ENCODE measurements at places on chromosomes 6 and 20.

DNA sequence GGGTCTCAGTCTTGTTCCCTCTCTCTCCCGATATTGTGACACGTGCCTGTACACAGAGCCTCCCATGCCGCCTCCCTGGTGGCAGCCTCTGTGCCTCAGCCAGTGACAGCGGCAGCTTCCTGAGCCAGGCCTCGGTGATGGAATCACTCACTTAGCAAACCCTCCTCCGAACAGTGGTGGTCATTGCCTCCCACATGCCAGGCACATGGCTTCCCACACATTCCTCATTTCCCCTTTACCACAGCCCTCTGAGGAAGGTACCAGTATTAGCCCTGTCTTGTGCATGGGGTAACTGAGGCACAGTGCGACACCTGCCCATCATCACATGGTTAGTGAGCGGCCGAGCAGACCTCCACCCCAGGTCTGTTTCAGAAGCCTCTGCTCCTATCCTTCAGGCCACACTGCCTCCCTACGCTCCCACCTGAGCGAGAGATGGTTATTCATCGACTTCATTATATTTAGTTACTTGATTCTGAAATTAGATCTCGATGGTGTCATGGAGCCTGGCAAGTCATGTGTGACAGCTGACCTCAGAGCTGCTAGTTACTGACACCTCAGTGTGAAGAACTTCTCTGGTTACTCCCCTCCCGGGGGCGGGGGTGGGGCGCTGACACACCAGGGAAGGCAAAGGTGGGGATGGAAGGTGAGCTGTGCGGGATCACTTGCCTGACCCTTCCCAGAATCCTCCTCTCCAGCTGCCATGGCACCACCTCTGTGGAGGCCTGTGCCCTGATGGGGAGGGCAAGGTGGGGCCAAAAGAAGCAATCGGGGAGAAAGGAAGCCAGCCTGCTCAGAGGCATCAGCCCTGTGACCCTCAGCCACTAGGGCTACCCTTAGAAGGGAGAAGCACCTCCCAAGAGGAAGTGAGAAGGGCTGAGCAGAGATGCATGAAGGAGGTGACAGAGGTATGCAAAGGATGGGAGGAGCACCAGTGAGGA lies 17.9 kb downstream of the MDGA1 start:
- no peak for DNase-seq

- no peak for DNase-seq
Observed at GRCh38 chr20:32560989-32561830, 23.9 kb downstream of the NOL4L start.

DNA sequence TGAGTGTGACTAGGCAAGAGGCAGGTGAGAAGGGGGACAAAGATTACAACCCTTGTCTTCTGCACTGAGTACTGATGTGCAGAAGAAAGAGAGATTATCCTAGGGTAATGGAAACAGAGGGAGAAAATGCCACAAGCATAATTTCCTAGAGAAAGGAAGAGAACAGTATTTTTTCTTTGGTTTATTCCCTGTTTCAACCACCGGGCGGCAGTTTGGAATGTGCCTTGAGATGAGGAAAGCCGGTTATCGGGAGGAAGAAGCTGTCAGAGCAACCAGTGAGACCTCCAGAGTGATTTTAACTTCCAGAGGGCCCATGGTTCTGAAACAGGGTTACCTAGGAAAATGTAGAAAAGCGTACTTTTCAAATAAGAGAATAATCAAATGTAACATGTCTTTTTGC lies 121.4 kb downstream of the REV3L start:
- DNase-seq: peak; percentile 21

GRCh38 chr20:12173347-12174012 lies 255.8 kb downstream of the BTBD3 start:
- DNase-seq: no peak

DNA sequence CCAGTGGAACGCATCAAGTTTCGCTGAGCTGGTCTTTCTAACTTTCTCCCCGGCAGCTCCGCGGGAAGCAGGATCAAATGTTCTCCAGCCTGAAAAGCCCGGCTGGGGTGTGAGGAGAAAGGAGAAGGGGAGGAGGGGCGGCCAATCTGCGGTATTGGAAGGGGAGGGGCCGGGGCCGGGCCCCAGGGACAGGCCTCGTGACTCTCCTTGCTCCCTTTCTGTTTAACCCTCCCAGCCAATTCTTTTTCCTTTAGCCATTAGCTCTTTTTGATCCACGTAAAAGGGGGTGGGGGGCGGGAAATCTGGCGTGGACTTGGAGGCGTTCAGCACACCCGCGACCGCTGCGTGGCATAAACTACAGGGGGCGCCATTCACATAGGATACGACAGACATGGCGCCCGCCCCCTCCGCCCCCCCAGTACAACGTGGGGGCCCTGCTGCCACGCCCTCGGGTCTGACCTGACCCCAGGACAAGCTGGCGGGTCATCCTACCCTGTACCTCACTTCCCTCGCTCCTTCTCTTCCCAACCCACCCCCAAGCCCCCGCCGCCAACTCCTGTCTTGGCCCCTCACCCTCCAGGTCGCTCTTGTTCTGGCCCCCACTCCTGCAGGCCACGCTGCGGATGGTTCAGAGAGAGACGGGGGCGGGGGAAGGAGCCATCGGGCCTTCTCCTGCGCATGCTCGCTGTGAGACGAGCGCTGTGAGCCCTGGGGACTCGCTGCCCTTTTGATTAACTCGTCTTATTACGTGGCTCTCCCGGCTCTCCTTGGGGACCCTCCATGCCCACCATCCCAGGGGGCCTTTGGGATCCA lies 7.8 kb upstream of the MDGA1 start:
- DNase-seq: peak; percentile 73

- no peak for DNase-seq
Observed at GRCh38 chr6:157226026-157226625, 97.2 kb downstream of the TMEM242 start.

- no peak for DNase-seq
Observed at GRCh38 chr20:44941120-44941691, 19.0 kb downstream of the TOMM34 start.

- DNase-seq: no peak
Observed at GRCh38 chr6:47352194-47352920, 42.7 kb upstream of the TNFRSF21 start.

- DNase-seq: no peak
Observed at GRCh38 chr6:36133912-36134311, 3.6 kb downstream of the MAPK13 start.

GRCh38 chr20:25223179-25223661 lies 24.7 kb upstream of the PYGB start:
- no peak for DNase-seq

- DNase-seq: no peak
Observed at GRCh38 chr6:53530346-53530745, 14.6 kb downstream of the GCLC start.

- DNase-seq: no peak
Observed at GRCh38 chr6:52016915-52017748, 70.3 kb downstream of the PKHD1 start.

- no peak for DNase-seq
Observed at GRCh38 chr6:169224185-169224695, 29.4 kb downstream of the THBS2 start.

DNA sequence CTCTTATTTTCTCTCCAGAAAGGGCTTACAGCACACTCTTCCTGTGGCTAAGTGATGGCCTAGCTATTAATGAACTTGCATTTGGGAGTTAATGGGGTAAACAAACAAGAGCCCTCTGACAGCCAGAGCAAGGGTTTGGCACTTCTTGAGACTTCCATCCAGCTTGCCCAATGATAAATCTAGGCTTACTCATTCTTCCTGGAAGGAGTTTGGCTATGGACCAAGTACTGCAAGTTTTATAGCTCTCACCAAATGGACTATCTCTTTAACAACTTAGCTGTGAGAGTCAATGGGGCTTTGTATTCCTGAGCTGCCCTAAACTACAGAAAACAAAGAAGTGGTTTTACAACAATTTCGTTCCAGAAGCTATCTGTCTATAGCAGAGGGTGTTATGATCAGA lies 16.7 kb upstream of the PI3 start:
- DNase-seq: no peak

- DNase-seq: no peak
Observed at GRCh38 chr6:46098678-46099077, 31.1 kb upstream of the ENPP4 start.

GRCh38 chr6:22366214-22366613 lies 69.4 kb upstream of the PRL start:
- DNase-seq: no peak

DNA sequence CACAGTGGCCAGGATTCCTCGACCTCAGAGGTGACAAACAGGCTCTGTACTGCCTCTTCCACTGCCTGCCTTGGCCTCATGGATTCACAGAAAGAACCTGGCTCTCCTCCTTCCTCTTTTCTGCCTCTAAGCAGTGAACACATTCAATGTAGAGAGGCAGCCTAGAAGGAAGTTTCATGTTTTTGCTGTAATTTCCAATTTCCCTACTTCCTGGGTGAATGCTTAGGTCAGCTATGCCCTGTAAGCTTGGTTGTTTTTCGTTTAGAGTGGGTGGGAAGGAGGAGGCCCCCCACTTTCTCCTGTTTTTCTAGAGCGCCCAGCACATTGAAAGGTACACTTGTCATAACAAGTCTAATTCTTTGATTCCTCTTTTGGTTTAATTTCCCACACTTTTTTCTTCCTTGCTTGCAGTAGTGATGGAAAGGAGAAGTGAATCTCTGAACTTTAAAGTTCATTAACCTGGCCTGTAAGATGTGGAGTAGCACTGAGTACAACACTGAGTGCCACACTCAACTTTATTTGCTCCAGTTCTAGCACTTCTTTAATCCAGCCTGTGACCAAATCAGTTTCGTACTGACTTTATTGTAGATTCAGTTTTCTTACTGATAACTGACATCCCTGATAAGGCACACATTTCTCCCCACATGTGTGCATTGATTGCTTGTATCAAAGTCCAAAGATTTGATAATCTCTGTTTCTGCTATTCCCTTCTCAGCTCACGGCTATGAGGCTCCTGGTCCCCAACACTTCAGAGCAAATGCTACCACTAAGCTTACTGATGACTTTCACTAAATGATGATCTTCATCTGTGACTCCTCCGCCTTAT lies 100.0 kb upstream of the MAN1A1 start:
- no peak for DNase-seq

GRCh38 chr6:18323935-18324705 lies 59.8 kb upstream of the DEK start:
- no peak for DNase-seq

GRCh38 chr20:35226884-35227681 lies 593 bp downstream of the MMP24 start:
- peak; percentile 31 for DNase-seq

DNA sequence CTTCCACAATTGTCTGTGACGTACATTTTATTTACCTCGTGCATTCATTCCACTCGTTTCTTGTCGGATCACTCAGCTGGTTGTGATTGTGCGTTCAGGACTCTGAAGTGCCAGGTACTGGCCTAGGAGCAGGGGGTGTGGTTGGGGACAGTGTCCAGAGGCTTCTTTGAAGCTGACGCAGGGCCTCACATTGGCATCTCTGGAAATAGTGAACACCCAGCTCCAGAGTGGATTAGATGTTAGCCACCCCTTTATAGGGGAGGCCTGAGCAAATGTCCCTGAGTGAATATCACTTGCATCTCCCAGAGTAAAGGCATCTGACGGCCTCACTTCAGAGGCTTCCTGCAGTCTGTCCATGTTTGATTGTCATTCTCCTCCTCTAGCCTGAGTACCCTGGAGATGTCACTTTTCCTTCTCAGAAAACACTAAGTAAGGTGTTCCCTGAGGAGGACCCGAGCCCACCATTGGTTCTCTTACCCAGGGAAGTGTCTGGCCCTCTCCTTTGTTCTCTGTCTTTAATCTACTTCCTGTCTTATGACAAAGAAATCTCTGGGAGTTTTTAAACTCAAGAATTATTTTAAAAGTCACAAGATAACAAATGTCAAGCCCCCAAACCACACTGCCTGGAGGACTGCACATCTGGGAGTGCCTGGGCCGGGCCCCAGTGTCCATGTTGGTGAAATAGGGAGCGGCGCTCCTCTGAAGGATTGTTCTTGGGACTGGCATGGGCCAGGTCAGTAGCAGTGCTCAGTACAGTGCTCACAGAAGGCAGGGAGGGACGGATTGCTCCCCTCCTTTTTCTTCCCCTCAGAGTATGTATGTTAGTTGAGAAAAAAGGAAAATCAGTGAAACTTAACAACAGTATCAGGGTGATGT lies 10.8 kb downstream of the STX16 start:
- no peak for DNase-seq

DNA sequence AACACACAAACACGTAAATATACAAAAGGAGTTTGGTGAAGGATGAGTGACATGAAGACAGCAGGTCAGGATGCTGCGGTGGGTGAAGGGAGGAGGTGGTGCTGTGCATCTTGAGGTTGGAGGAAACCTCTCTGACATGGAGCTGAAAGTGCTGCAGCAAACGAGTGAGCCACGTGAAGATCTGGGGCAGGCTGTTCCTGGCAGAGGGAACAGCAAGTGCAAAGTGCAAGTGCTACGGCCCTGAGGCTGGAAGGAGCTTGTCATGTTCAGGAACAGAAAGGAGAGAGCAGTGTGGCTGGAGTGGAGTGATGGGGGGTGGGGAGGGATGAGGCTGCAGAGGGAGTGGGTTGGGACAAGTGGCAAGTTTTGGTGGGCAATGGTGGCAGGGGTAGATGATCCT lies 24.8 kb upstream of the ANGPT4 start:
- no peak for DNase-seq

- DNase-seq: peak; percentile 46
Observed at GRCh38 chr6:148700741-148701311, 46.0 kb upstream of the UST start.

GRCh38 chr6:4413073-4413472 lies 277.7 kb upstream of the ECI2 start:
- no peak for DNase-seq

DNA sequence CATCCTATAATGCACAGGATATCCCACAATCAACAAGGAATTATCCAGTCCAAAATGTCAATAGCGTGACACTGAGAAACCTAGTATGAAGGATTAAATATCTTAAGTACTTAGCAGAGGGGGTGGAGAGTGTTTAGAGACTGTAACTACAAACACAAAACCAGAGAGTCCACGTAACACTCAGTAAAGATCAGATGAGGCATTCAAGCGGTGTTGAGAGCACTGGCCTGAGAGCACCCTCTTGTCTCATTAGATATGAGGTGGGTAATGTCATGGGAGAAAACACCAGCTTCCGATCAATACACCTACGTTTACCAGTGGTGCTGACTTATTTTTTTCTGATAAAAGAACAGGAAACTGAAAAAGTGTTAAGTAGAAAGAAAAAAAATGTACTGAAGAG lies 2.3 kb downstream of the FAM184A start:
- no peak for DNase-seq

DNA sequence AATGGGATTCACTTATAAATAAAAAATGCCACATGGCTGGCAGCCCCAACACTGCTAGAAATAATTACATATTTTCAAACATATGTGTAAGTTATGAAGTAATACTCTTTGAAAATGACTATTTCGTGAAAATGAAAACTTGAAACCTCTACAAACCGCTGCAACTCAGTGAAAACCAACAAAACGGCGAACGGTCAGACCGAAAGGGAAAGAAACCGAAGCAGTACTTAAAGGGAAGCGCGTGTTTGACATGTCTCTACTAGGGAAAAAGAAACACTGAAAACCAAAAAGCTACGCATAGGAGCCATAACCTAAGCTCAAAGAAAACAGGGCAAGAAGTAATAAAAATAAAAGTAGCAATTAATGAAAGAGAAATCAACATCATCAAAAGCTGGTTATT lies 121.0 kb upstream of the GGTLC1 start:
- DNase-seq: no peak
